ENCODE measurements at places on chromosomes 13 and 19.

- DNase-seq = no peak
These were observed 2.4 kb downstream of the CD320 start for GRCh38 chr19:8305798-8306197.

- DNase-seq = no peak
These were observed 12.9 kb downstream of the CCDC70 start for GRCh38 chr13:51874651-51875050.

- DNase-seq = no peak
These were observed at the start of gene NLRP8 for GRCh38 chr19:55947532-55947931. Gene NLRP8, plus strand, starts transcription at chr19:55947832.

DNA sequence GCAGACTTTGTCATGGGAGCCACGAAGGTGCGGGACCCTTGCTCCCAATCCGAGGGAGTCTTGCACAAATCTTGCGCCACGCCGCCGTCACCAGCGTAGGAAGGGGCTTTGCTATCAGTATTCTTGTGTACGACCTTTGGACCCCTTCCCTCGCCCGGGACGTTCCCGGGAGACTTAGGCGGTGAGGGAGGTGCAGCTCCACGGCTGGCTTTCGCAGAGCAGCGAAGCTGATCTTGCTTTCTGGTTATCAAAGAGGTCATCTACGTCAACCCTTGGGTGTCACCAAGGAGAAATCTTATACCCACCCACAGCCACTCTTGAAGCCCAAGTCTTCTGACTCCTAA lies 583 bp downstream of the TECR start:
- DNase-seq = no peak

DNA sequence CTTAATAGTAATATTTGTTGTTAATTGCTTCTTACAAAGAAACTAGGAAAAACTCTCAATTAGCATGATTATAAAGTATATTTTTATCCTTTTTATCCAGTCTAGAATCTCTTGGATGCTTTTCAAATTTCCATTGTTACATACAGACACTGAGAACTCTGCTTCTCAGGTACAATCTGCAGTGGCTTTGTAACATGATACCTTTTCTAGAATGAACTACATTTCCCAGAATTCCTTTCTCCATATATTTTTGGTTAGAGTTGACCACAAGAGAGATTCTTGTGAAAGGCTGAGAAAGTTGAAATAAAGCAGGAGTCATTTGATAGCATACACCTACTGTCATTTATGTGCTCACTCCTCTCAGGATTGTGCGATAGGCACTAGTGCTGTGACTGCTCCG lies 148.6 kb downstream of the SLITRK6 start:
- DNase-seq = no peak

DNA sequence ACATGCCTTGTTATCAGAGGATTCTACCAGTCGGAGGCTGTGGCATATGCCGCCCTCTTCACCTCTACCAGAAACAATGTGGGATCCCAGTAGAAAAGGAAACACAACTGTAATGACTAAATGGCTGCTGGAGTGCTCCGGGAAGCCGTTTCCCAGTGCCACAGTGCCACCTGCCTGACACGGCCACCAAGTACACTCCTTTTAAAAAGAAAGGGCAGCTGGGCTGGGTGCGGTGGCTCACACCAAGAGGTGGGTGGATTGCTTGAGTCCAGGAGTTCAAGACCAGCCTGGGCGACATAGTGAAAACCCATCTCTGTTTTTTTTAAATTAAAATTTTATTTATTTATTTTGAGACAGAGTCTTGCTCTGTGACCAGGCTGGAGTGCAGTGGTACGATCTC lies 67.3 kb downstream of the TRPM4 start:
- DNase-seq = peak; percentile 29

GRCh38 chr19:54332149-54332548 lies 6.8 kb downstream of the LILRA4 start:
- no peak for DNase-seq

- DNase-seq = no peak
These were observed 28.3 kb downstream of the PIP5K1C start for GRCh38 chr19:3671680-3672574.

- DNase-seq = peak; percentile 66
These were observed 15.9 kb downstream of the MLLT1 start for GRCh38 chr19:6263735-6264444.

GRCh38 chr13:111458739-111459138 lies 138.3 kb downstream of the TEX29 start:
- DNase-seq = no peak

- no peak for DNase-seq
These were observed 43.9 kb downstream of the CAB39L start for GRCh38 chr13:49399801-49400472.
